ENCODE measurements at places on chromosomes 7 and 10.

GRCh38 chr7:5419539-5420066, 4.0 kb downstream of the TNRC18 start:
- no peak for DNase-seq

GRCh38 chr7:33667196-33667595, 238.1 kb upstream of the BMPER start:
- peak; percentile 75 for DNase-seq

- DNase-seq: no peak
Measured at GRCh38 chr7:111239437-111239836, 148.5 kb downstream of the LRRN3 start.

DNA sequence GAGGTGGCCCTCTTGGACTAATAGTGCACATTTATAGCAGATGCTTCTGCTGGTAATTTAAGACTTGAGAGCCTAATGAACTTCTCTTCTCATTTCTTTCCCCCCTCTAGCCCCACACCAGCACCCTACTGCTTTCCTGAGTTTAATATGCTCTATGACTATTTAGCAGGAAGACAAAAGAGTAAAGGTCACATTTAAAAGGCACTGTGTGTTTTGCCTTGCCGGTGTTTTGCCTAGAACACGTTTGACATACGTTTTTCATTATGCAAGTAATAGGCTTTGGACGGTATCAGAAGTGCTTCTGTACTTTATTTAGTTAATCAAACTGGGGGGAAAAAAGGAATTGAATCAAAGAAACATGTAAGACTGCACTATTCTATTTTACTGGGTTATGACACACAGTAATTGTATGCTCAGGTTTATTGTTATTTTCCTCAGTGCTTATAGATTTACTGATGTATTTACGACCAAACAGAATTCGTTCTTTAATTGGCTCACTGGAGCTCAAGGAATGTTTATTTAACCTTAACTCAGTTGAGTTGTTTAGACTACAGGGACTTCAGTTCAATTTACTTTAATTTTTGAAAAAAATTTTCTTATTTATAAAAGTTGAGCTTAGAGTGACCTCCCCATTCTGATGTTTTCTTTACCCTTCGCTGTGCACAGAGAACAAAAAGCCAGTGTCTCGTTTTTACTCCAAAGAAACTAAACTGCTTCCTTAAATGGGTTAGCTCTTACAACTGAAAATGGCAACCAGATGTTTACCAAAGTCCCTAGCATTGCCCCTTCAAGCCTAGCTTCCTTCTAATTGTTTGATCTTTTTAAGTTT, 35.4 kb downstream of the CPED1 start:
- no peak for DNase-seq

DNA sequence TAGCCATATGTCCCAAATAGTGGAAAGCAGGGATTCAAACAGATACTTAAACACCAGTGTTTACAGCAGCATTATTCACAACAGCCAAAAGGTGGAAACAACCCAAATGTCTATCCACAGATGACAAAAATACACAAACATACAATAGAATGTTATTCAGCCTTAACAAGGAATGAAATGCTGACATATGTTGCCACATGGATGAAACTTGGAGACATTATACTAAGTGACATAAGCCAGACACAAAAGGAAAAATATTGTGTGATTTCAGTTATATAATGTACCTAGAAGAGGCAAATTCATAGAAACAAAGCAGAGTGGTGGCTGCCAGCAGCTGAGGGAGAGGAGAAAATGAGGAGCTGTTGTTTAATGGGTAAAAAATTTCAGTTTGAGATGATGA, 533.9 kb upstream of the FZD8 start:
- no peak for DNase-seq

- DNase-seq: no peak
Measured at GRCh38 chr7:141671705-141672496, 30.1 kb downstream of the DENND11 start.

DNA sequence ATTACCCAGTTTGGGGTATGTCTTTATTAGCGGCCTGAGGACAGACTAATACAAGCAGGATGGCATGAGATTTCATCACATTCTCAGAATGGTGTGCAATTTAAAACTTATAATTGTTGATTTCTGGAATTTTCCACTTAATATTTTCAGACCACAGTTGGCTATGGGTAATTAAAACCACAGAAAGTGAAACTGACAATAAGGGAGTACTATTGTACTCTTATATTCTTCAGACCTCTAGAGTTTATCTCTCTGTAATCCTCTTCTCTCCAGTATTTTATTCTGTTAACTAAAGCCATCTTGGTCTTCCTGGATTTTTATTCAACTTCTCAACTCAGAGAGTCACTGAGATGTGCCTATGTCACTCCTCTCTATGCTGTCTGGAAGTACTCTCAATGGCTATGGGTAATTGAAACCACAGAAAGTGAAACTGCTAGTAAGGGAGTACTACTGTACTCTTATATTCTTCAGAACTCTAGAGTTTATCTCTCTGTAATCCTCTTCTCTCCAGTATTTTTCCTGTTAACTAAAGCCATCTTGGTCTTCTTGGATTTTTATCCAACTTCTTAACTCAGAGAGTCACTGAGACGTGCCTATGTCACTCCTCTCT, 118.3 kb downstream of the PPP1R17 start:
- no peak for DNase-seq

- DNase-seq: no peak
Measured at GRCh38 chr10:97426776-97427570, 982 bp downstream of the PGAM1 start.

DNA sequence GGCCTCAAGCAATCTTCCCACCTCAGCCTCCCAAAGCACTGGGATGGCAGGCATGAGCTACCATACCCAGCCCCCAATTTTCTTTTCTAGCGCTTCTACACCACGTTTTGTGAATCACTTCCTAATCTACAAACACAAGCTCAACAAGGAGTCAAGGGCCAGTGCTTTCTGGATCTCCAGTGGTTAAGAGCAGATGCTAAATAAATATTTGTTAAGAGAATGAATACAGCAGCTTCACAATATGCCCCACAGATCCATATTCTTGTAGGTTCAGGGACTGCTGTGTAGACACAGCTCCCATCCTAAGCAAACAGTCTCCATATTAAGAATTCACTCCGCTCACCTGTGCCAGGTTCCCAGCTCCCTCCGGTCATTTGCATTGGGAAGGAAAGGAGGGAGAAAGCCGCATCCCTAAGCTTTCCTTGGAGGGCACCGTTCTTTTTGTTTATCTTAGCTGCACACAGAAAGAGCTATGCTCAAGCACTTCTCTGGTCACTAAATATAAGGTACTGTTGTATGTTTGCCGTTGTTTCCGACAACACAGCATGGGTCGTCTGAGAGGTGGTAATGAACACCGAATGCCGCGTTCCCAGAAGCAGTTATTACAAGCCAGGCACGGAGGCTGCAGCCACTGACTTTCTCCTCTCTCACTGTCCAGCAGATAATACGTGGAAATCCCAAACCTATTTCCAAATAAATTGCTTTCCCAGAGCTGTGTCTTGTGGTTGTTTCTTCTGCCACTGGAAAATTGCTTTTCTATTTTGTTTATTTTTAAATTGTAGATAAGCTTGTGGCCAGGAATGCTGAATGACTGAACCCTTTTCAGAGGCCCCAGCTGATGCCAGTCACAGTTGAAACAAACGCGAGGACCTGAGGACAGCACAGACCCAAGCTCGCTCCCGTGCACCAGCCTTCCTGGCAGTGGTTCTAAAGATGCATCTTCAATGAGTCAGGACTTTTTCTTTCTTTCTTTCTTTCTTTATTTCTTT, 217.1 kb downstream of the PRPF18 start:
- DNase-seq: no peak

DNA sequence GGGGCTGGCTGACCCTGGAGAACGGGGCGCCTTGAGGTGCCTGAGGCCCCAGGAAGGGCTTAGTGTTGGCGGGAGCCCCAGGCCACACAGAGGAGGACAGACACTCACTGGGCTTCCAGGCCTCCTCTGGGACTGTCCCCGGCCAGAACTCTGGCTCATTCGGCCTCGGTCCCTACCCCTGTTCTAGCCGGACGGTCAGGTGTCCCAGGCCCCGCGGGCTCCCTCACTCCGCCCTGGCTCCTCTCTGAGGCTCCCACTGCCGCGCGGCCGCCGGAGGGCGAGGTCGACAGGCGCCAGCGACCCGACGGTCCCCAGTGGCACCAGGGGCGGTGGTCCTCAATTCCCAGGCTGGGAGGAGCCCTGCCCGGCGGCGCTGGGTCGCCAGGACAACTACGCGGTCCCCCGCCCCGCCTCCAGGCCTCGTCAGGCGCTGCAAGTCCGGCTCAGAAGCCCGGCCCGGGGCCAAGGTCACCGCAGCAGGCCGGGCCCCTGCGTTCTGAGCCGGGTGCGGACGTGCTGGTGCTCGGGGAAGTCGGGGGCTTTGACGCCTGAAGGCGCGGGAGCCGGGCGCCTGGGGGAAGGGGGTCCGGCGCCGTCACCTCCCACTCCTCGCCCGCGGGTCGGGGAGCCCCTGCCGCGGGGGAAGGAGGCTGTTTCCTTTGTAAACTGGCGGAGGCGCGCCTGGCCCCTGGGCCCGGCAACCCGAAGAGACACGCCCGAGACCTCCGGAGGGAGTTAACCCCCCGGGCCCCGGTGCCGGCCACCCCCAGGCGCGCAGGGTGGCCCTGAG, 1.1 kb upstream of the PWWP2B start:
- no peak for DNase-seq

GRCh38 chr10:5476918-5477525, 22.3 kb downstream of the CALML5 start:
- DNase-seq: no peak

- DNase-seq: peak; percentile 57
Measured at GRCh38 chr7:69363136-69363535, 235.1 kb upstream of the AUTS2 start.

DNA sequence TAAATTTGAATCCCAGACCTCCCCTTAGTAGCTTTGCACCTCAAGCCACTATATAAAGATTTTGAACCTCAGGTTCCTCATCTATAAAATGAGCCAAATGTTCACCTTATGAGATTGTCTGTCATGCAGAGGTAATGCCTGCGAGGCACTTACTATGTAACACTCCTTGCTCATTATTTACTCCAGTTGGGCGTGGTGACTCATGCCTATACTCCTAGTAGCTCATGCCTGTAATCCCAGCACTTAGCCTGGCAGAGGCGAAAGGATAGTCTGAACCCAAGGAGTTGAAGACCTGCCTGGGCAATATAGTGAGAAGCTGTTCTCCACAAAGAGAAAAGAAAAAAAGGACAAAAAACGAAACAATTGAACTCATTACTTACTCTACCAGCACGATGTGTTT, 82.2 kb downstream of the MDFIC start:
- DNase-seq: no peak

- DNase-seq: peak; percentile 66
Measured at GRCh38 chr7:50664461-50664922, 99.3 kb upstream of the DDC start.

- no peak for DNase-seq
Measured at GRCh38 chr7:130154501-130155317, 50.5 kb downstream of the TMEM209 start.

GRCh38 chr10:114370966-114371365, 33.3 kb downstream of the AFAP1L2 start:
- no peak for DNase-seq

DNA sequence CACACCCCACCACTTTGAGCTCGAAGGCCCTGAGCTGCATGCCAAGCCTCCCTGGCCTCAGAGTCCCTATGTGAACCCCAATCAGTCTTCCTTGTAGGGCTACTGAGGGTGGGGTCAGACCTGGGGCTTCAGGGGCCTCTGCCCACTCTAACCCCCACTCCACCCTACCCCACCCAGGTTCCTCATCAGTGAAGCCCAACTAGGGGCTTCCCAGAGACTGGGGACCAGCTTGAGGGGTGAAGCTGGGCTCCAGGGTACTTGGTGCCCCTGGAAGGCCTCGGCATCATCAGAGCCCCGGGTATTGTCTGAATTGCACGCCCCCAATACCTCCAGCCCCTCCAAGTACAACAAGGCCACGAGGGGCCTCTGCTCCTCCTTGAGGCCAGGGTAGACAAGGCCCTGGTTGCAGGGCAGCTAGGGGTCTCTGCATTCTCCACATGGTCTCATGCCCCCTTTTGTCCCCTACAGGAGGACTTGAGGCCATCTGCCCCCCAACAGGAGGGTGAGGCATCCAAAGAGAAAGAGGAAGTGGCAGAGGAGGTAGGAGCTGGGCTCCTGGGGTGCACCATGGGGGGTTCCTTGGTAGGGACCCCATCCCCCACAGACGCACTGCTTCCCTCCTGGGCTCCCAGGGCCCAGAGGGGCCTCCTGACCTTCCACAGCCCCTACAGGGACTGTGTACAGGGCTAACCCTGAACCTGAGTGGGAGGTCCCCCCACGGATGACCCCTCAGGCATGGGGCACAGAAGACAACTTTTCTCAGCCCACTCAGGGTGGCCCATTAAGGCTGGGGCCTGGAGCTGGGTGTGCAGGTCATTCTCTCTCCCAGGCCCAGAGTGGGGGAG, 4.0 kb downstream of the SNCG start:
- no peak for DNase-seq

DNA sequence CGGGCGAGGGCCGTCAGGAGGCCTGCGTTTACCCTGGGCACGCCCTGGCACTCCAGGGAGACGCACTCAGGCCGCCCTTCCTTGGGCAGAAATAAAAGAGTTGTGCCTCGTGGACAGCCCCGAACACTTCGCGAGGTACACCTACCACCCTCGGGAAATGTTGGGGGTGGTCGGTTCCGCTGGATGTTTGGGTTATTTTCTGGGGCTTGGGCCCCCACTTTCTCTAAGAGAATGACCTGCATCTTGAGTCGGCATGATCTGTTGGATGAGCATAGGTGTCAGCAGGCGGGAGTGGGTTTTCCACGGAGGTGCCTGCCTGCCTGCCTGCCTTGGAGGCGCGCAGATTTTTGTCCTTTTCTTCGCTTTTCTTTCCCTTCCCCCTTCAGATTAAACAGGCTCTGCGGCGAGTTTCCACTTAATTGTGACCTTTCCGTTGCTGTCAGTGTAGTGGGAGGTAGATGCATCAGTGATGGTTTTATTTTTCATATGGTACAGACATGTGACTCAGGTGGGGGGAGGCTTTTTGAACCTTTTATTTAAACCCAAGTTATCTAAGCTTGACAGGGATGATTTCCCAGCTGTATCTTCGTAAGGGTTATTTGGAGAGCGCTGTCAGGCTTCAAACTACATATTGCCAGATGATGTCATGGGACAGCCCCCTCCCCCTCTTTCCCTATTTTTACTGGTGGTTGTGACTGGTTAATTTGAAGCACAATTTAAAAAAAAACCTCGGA, 661 bp downstream of the HECTD2 start:
- DNase-seq: peak; percentile 34

DNA sequence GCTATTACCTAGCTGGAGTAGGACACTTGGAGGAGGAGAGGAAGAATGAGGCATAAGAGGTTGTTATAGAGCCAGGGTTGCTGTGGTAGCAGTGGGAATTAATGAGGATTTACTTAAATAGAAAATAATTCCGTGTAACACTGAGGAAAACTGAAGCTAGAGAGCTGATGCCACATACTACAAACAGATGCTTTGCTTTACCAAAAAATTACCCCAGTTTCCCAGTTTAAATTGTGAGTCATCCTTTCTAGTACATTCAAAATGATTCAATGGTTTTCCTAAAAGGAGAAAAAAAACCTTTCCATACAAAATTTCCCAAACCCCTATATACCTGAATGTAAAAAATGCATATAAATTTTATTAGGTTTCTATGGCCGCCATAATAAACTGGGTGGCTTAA, 58.3 kb downstream of the ZNF518A start:
- DNase-seq: peak; percentile 0
